Testis (tissue), 5 donors: ENCODE measurements at places on chromosomes 3 and 15.

- no peak overlapping the region for H3K4me3 ChIP-seq
- no peaks in the 10 kb centered on the region for H3K36me3 ChIP-seq
- no peaks in the 10 kb centered on the region for H3K4me1 ChIP-seq
- no peaks in the 10 kb centered on the region for H3K27me3 ChIP-seq
- H3K27ac ChIP-seq, result no peak overlapping the region
Observed at GRCh38 chr3:141575879-141576743, 89.3 kb downstream of the RASA2 start.

GRCh38 chr3:129312021-129312639, 33.5 kb downstream of the HMCES start:
- no peak overlapping the region for H3K4me3 ChIP-seq
- no peak for DNase-seq
- H3K4me1 ChIP-seq, result peaks cover 18% of the 10 kb centered on the region
- no peaks in the 10 kb centered on the region for H3K36me3 ChIP-seq

GRCh38 chr15:100898661-100899462, 19.2 kb downstream of the ALDH1A3 start:
- no peaks in the 10 kb centered on the region for H3K36me3 ChIP-seq
- no peaks in the 10 kb centered on the region for H3K27me3 ChIP-seq

GRCh38 chr15:57528940-57529565, 62.7 kb upstream of the MYZAP start:
- H3K4me1 ChIP-seq, result peaks cover 5% of the 10 kb centered on the region
- H3K27ac ChIP-seq, result no peak overlapping the region
- no peak for DNase-seq
- H3K27me3 ChIP-seq, result no peaks in the 10 kb centered on the region

- H3K4me1 ChIP-seq, result no peaks in the 10 kb centered on the region
- H3K27ac ChIP-seq, result no peak overlapping the region
- H3K27me3 ChIP-seq, result no peaks in the 10 kb centered on the region
- no peaks in the 10 kb centered on the region for H3K36me3 ChIP-seq
- no peak overlapping the region for H3K4me3 ChIP-seq
- no peak for DNase-seq
Observed at GRCh38 chr3:186315581-186316354, 46.3 kb downstream of the DGKG start.

- H3K27ac ChIP-seq, result peak overlapping the region; percentile 24
- H3K4me1 ChIP-seq, result peaks cover 15% of the 10 kb centered on the region
- DNase-seq, result no peak
- no peaks in the 10 kb centered on the region for H3K36me3 ChIP-seq
Observed at GRCh38 chr15:60362321-60363086, 35.3 kb downstream of the ANXA2 start.

DNA sequence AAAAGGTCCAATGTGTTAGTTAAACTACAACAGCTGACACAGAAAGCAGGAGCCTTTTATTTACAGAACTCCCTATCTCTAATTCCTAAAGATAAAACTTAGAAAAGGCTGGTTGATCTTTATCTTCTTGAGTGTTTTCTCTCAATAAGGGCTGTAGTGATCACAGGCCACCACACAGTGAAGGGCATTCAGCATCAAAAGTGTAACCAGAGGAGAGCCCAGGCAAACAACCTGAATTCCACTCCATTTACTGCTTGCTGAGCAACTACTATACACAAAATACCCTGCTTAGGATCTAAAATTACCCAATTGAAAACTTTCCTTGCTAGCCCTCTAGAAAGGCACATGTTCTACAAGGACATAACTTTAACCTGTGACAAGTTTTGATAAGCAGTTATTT, 122.7 kb downstream of the MEIS2 start:
- H3K4me1 ChIP-seq, result no peaks in the 10 kb centered on the region
- no peak overlapping the region for H3K27ac ChIP-seq
- no peak for DNase-seq
- H3K36me3 ChIP-seq, result no peaks in the 10 kb centered on the region
- H3K4me3 ChIP-seq, result no peak overlapping the region

- no peak for DNase-seq
- H3K27ac ChIP-seq, result no peak overlapping the region
- H3K36me3 ChIP-seq, result no peaks in the 10 kb centered on the region
- no peaks in the 10 kb centered on the region for H3K4me1 ChIP-seq
- H3K27me3 ChIP-seq, result no peaks in the 10 kb centered on the region
Observed at GRCh38 chr3:142243134-142243533, 17.7 kb upstream of the GK5 start.

DNA sequence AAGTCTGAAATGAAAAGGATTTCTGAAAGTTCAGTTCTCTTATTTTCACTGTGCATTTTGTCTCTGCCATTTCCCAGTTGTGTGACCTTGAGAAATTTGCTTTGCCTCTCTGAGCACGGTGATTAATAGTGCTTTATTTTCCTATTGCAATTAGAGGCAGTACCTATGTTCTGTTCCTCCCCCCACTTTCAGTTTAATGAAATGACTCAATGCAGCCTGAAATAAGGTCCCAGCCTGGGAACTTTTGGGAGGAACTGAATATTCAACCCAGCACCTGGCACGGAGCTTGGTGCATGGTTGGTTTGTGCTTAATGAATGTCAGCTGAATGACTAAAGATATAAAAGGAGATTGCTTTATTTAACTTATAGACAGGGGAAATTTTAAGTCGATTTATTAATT, 352.6 kb downstream of the PDCD6IP start:
- no peak overlapping the region for H3K27ac ChIP-seq
- no peaks in the 10 kb centered on the region for H3K4me1 ChIP-seq

GRCh38 chr15:74833376-74834107, 7.1 kb downstream of the CPLX3 start:
- H3K4me1 ChIP-seq, result no peaks in the 10 kb centered on the region
- no peak overlapping the region for H3K4me3 ChIP-seq
- no peaks in the 10 kb centered on the region for H3K27me3 ChIP-seq
- DNase-seq, result no peak

- H3K27ac ChIP-seq, result peak overlapping the region; percentile 94
- no peaks in the 10 kb centered on the region for H3K36me3 ChIP-seq
- H3K4me3 ChIP-seq, result peak overlapping the region; percentile 92
- no peaks in the 10 kb centered on the region for H3K27me3 ChIP-seq
- DNase-seq, result peak; percentile 48
Observed at GRCh38 chr15:85793641-85794597, 806 bp downstream of the KLHL25 start.

DNA sequence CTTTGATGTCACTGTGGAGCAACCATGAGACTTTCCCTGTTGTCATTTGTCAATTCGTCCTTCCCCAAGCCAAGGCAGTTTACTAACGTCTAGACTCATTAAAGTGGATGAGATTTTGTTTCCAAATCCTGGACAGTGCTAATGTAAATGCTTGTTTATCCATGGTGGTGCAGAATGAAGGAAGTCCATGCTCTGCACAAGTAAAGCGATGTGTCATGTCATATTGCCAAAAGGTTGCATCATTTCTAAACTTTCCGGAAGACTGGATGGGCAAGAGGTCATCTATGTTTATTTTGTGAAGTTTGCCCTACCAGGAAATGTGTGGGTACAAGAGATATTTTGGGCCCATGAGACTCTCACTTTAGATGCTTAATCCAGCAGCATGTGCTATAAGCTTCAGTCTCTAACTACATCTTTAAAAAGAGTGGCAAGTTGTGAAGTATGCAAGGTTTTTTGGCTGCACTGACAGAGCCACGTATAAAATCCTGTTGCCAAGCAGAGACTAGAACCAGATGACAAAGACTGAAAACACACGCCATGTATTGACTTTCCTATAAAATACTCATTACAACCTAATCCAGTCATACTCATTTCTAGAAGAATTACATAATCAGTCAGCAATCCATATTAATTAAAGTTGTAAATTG, 72.1 kb upstream of the FNDC3B start:
- no peaks in the 10 kb centered on the region for H3K27me3 ChIP-seq
- no peaks in the 10 kb centered on the region for H3K4me1 ChIP-seq
- no peak overlapping the region for H3K27ac ChIP-seq
- H3K4me3 ChIP-seq, result no peak overlapping the region

- no peak overlapping the region for H3K4me3 ChIP-seq
- no peak for DNase-seq
- H3K27ac ChIP-seq, result no peak overlapping the region
- no peaks in the 10 kb centered on the region for H3K27me3 ChIP-seq
- H3K36me3 ChIP-seq, result no peaks in the 10 kb centered on the region
Observed at GRCh38 chr3:148856384-148856783, 8.7 kb upstream of the CPA3 start.

DNA sequence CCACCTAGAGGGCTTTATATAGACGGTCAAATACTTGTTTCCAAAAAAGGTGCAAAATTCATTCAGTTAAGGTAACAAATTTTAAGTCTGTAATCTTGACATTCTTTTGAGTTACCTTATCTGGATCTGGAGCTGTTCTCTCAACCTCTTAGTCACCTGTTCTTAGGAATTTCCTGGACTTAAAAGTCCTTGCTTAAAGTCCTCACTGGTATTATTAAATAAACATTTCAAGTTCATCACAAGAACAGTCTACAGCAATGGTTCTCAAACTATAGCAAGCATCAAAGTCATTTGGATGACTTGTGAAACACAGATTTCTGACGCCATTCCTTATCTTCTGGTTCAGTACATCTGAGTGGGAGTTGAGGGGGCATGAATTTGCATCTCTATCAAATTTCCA, 122.9 kb upstream of the GOLIM4 start:
- no peak overlapping the region for H3K27ac ChIP-seq
- H3K4me3 ChIP-seq, result no peak overlapping the region
- H3K27me3 ChIP-seq, result no peaks in the 10 kb centered on the region
- H3K36me3 ChIP-seq, result no peaks in the 10 kb centered on the region
- H3K4me1 ChIP-seq, result no peaks in the 10 kb centered on the region

GRCh38 chr3:63631670-63632069, 20.8 kb upstream of the SNTN start:
- no peak overlapping the region for H3K27ac ChIP-seq
- H3K27me3 ChIP-seq, result no peaks in the 10 kb centered on the region
- H3K4me3 ChIP-seq, result no peak overlapping the region

- no peak overlapping the region for H3K27ac ChIP-seq
- no peak overlapping the region for H3K4me3 ChIP-seq
- H3K27me3 ChIP-seq, result no peaks in the 10 kb centered on the region
- H3K36me3 ChIP-seq, result no peaks in the 10 kb centered on the region
Observed at GRCh38 chr15:71129669-71130068, 14.4 kb downstream of the THSD4 start.

- no peaks in the 10 kb centered on the region for H3K27me3 ChIP-seq
- no peak overlapping the region for H3K27ac ChIP-seq
- peaks cover 7% of the 10 kb centered on the region for H3K4me1 ChIP-seq
- DNase-seq, result peak; percentile 63
- no peaks in the 10 kb centered on the region for H3K36me3 ChIP-seq
Observed at GRCh38 chr3:51955893-51956770, 951 bp downstream of the GPR62 start.

DNA sequence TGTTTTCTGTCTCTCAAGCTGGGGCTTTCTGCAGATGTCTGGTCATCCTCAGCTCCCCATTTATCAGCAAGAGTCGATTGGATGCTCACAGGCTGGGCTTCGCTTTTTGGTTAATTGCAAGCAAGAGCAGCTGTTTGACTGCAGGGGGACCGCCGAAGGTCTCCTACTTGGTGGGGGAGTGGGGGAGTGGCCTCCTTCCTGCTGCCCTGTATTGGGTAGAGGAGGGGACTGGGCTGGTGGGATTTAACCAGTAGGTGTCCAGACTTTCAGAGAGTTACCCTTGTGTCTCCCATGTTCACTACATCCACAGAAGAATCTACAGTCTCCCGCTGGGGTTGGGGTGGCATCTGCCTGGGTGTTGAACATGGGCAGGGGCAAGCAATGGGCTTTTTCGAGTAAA, 78.7 kb downstream of the PLXNA1 start:
- no peak overlapping the region for H3K4me3 ChIP-seq
- no peaks in the 10 kb centered on the region for H3K27me3 ChIP-seq
- H3K36me3 ChIP-seq, result no peaks in the 10 kb centered on the region
- no peak for DNase-seq

- H3K36me3 ChIP-seq, result no peaks in the 10 kb centered on the region
- peak overlapping the region; percentile 78 for H3K27ac ChIP-seq
- peaks cover 23% of the 10 kb centered on the region for H3K4me1 ChIP-seq
- no peak for DNase-seq
Observed at GRCh38 chr3:47476330-47476626, 537 bp upstream of the SCAP start.

DNA sequence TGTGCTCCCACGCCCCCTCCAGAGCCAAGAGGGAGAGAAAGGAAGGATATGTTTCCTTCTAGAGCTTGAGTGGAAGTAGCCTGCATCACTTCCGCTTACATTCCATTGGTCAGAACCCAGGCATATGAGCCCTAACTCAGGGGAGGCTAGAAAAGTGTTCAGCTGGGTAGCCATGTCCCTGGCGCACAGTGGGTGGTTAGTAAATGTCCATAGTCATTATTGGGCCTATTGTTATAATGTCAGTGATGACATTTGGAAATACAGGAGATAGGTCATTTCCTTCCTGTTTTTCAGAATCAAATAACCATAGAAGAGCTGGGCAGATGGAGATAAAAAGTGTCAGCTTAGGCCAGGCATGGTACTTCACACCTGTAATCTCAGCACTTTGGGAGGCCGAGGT, 27.3 kb downstream of the CD276 start:
- H3K4me3 ChIP-seq, result no peak overlapping the region
- no peak for DNase-seq
- no peaks in the 10 kb centered on the region for H3K36me3 ChIP-seq
- H3K27ac ChIP-seq, result no peak overlapping the region
- H3K4me1 ChIP-seq, result no peaks in the 10 kb centered on the region

DNA sequence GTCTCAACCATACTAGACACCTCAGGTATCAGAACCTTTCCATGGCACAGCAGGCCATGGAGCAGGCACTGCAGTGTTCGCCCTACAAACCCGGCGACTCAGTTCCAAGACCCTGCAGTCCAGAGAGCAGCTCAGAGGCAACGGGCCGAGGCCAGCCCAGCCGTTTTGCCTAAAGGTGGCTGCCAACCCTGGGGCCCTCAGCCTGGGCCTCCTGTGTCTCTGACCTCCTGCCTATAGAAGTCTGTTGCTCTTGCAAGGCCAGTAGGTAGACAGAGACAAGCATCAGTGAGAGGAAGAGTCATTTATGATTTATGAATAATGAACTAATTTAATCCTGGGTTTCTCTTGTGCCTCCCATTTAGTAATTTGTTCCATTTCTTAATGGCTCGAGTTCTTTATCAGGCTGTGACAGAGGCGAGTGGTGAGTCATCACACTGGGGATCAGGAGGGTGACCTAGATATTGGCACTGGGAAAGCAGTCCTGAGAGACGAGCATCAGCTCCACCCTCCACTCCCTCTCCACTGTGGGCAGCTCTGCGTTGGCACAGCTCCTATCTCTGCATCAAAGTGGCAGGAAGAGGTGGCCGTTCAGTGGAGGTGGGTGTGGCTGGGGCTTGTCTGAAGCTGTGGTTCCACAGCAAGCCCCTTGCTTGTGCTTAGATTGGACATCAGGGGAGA, 79.8 kb downstream of the ABHD5 start:
- peaks cover 21% of the 10 kb centered on the region for H3K4me1 ChIP-seq
- peak; percentile 79 for DNase-seq
- no peaks in the 10 kb centered on the region for H3K27me3 ChIP-seq
- no peak overlapping the region for H3K4me3 ChIP-seq
- H3K36me3 ChIP-seq, result no peaks in the 10 kb centered on the region

- H3K4me1 ChIP-seq, result no peaks in the 10 kb centered on the region
- no peaks in the 10 kb centered on the region for H3K27me3 ChIP-seq
- no peaks in the 10 kb centered on the region for H3K36me3 ChIP-seq
- DNase-seq, result no peak
Observed at GRCh38 chr3:36677331-36678007, 86.9 kb downstream of the DCLK3 start.
